Thoracic aorta (tissue), 2 donors: ENCODE measurements at places on chromosomes 2 and 18.

- no peak for DNase-seq
These were observed 26.6 kb downstream of the MFF start for GRCh38 chr2:227351639-227352038.

- DNase-seq: no peak
These were observed 107.1 kb downstream of the TWIST2 start for GRCh38 chr2:238954841-238955591.

GRCh38 chr18:45920367-45920766, 46.8 kb downstream of the EPG5 start:
- DNase-seq: peak; percentile 20

GRCh38 chr2:137345994-137346393, 580.6 kb downstream of the THSD7B start:
- no peak for DNase-seq

- DNase-seq: no peak
These were observed 239.0 kb downstream of the ZNF521 start for GRCh38 chr18:25112821-25113434.

DNA sequence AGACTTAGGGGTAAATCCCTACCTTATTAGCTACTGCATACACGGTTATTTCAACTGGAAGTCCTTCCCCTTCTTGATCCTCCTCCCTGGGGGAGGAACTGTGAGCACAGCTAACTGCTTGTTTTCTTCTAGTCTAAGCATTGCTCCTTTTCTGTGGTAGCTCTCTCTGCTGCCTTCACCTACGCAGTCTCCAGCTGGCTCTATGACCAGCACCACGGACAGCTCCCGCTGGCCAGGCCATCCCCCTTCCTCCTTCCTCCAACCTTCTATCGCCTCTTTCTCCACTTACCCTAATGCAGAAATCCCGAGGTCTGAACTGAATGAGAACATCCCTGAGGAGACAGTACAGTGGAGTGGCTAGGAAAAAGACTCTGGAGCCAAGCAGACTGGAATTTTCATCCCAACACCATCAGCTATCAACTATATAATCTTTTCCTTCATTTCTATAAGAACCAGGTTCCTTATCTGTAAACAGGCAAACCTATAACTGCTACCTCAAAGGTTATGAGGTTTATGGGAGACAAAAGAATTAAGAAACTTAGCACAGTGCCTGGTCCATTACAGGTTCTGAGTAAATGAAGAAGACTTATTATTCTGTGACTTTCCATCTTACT, 4.7 kb upstream of the CFAP65 start:
- no peak for DNase-seq

- no peak for DNase-seq
These were observed 46.9 kb upstream of the POMC start for GRCh38 chr2:25215232-25215631.

GRCh38 chr18:31671951-31672350, 12.4 kb downstream of the B4GALT6 start:
- DNase-seq: no peak

DNA sequence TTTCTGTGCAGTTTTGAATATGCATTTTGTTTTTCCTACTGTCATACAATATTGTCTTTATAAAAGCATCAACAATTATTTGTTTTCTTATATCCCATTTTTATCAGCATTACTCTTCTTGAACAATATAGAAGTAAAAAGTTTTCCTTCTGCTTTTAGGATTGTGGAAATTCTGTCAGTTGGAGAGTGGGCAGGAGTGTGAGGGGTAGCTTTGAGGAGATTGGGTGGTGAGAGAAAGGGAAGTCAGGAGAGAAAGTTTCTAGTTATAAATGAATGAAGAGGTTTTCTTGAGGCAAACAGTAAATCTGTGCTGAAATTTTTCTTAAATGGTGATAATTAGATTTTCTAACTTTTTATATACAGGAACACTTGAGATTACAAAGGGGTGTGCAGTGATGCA, 151.7 kb upstream of the NOSTRIN start:
- DNase-seq: no peak

DNA sequence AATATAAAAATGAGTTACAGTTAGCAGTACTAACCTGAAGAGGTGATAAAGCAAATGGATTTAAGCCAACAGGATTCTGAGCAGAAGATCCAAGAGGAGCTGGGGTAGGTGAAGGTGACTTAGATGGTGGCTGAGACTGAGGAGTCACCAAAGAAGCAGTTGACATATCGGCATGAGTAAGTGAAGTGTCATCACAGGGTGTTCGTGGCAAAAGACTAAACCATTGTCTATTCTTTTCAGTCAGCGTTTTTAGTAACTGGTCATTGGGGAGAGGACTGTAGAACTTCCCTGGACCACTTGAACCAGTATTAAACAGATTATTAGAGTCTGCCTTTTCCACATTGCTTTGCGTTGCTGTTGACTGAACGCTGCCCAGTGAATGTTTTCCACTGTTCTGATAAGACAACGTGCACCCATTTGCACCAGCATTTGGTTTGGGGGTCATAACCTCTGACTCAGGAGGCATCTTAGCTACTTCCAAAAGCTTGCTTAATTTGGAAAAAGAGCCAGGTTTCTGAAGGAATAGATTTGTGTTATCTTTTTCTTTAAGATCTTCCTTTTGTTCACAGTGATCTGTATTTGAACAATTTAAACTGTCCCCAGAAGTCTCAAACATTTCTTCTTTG, 63.3 kb upstream of the WDSUB1 start:
- no peak for DNase-seq

- no peak for DNase-seq
These were observed 176.4 kb downstream of the MYO3B start for GRCh38 chr2:170354388-170354787.

GRCh38 chr2:19187323-19188020, 171.0 kb downstream of the OSR1 start:
- no peak for DNase-seq

- no peak for DNase-seq
These were observed 503 bp downstream of the ANXA4 start for GRCh38 chr2:69742322-69742952.

DNA sequence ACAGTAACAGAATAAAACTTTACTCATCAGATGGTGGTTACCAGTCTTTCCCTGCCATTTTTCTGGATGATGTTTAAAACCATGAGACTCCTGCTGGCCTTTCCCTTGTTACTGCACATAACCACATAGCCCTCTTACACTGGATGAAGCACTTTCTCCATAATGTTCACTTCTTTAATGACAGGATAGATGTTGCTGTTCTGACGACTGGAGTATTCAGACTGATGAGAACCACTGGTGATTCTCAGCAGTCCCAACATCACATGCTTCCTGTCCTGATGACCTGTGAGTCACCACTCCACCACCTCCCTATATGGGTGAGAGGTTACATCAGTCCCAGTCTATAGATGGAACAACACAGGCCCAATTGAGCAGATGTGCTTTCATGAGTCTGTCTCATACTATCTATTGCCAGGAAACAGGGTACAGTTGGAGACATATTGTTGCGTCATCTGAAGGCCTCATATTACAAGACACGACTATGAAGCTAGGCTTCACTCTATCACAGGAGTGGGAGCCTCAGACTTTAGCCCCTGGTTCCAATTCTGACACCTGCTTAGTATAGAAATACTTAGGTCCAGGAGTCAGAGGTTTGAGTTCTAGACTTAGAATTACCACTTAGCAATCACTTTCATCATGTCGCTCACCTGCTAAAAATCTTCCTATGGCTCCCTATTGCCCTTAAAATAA, 145.7 kb upstream of the KLF7 start:
- DNase-seq: no peak

GRCh38 chr2:127086990-127087790, 19.8 kb downstream of the BIN1 start:
- DNase-seq: no peak

DNA sequence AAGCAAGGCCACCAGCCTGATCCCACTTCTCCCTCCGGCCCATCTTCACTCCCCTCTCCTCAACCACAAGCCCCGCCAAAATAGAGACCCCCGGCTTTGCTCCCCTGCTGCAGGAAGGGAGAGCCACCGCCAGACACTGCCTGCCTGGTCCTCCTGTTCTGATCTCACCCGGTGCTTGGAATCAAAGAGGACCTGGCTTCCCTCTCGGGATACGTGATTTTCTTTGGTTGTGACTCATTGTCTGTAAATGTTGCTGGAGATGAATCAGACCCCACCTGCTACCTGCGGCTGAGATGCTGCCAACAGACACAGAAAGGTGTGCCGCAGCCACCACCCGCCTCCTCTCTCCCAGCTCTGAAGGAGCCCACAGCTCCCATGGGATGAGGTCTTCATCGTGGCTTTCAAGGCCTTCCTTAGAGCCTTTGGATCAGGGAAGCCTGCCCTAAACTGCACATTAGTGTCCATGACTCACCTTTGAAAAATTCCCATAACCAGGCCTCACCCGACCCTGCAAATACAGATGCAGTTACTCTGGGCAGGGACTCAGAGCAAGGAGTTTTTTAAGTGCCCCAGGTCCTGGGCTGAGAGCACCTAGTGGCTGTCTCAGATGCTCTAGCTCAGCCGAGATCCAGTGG, 79.4 kb upstream of the ZNF532 start:
- DNase-seq: peak; percentile 12

- no peak for DNase-seq
These were observed 315.4 kb upstream of the CHST9 start for GRCh38 chr18:27500531-27500930.

GRCh38 chr2:171317492-171318125, 116.2 kb downstream of the METTL8 start:
- no peak for DNase-seq

DNA sequence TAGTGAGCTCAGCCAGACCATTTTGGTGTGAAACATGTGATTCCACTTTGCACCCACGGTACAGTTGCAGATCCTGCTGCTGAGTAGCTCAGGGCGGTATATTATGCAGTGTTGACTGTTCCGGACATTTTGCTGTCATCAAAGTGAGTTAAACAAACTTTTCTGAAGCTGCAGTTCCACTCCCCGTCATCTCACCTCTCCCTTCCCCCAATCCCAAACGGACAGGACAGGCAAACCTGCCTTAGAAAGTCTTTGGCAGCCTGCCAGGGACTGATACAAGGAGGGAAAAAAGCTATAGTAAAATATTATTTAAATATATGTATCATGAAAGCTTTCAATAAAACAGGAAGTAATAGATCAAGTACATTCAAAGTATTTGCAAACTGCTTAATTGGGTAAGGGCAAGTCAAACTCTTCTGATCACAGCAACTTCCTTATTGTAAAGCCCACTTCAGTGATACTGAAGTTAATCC, 35.5 kb upstream of the SP5 start:
- no peak for DNase-seq

DNA sequence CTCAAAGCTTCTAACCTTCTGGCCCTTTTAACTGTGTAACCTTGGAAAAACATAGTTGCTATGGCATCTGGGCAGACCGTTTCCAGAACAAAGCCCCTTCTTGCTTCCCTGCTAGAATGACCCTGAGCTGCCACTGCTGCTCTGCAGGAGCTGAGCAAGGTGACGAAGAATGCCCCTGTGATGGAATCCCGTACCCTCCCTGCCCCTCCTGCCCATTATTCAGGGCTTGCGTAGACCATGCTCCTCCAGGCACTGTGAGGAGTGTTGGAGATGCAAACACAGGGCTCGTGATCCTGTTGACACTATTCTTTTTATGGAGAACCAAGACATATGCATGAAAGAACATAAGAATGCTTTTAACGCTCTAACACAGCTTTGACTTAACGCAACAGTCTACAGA, 191.1 kb downstream of the CDH2 start:
- no peak for DNase-seq

GRCh38 chr18:78871618-78872017, 108.0 kb upstream of the SALL3 start:
- DNase-seq: no peak
